ENCODE measurements at places on chromosomes 1 and 21. TPM values are rescaled to one million over a fixed set of nuclear protein-coding genes. Genes with fewer than 3 reads are reported as not detected.
A peak's percentile ranks its signal among the peaks of the same experiment; 100 is the strongest.

DNA sequence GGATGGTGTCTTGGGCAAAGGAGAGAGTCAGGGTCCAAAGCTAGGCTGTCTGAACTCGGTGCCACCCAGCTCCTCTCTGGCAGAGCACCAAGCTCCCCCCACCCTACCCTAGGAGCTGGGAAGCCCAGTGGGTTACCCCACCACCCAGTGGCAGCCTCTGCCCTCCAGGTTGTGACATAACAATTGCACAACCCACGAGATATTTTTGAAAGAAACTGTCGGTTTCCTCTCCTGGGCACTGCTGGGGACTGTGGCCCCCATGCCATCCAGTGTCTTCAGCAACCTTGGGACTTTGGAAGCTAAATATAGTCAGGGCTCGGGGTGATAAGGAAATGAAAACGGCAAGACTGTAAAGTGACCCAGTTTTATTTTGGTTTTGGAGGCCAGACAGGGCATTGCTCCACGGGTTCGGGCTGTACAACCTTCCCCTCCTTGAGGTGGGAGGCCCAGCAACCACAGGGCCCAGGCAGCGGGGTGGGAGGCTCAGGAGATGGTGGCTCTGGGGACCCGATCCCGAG, 1.4 kb downstream of the CITED4 start:
- no peak for DNase-seq

DNA sequence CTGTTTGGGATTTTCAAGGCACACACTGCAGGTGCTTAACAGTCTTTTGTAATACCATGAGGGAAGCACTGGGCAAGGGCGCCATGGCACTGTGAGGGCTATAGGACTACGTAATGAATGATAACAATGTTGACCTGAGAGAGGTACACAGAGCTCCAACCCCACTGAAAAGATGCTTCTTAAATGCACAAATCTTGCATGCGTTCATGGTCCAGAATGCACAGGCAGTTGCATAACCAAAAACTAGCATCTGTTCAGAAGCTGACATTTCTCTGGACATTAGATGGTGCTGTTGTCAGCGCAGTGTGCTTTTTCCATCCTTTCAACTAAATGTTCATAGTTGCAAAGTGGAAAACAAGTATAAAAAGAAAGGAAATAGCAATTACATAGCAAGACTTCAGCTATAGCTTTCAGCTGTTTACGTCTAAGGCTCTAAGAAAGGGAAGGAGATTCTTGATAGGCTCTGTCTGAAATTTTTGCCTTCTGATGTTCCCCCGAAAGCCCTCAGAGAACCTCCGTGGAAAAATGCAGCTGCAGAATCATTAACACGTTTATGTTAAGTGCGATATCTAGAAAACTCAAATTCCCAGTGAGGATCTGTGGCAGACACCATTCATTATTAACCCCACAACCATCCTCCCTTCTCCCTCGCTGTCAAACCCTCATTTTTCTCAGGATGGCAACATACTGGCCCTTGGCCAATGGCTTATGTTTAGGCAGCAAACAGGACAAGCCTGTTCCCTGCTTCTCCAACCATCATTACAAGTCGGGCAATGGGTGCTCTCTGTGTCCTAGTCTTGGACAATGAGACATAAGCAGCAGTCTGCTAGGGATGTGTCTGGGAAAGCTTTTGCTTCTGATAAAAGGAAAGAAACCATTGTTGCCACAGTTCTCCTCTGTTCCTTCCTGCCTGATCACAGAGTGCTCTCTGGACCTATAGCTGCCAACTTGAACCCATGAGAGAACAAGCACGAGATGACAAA, 8.2 kb upstream of the TARBP1 start:
- no peak for DNase-seq

DNA sequence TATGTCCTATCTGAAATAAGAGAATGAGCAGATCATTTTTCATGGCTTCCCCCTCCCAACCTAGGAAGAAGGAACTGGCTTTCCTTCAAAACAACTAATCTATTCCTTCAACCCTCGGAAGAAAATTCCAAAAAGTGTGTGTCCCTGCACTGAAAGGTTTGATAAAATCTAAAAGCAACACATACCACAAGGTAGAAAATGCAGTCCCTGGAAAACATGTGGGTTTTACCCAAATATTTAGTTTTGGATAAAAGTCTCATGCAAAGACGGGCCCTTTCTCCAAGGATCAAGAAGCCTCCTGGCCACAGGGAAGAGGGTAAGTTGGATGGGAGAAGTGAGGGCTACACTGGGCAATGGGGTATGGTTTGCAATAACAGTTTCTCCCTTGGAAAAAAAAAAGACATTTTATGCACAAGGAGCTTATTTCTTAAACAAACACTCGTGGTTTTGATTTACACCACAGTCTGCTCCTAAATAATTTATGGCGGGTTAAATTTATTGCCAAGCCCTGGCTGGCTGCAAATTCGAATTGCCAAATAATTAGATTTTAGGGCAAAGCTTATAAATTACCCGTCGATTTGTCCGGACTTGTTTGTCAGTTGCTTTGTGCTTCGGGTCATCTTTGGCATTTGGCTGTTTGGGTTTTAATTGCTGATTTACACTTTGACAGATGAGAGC, 28.9 kb downstream of the ERI3 start:
- DNase-seq: no peak

DNA sequence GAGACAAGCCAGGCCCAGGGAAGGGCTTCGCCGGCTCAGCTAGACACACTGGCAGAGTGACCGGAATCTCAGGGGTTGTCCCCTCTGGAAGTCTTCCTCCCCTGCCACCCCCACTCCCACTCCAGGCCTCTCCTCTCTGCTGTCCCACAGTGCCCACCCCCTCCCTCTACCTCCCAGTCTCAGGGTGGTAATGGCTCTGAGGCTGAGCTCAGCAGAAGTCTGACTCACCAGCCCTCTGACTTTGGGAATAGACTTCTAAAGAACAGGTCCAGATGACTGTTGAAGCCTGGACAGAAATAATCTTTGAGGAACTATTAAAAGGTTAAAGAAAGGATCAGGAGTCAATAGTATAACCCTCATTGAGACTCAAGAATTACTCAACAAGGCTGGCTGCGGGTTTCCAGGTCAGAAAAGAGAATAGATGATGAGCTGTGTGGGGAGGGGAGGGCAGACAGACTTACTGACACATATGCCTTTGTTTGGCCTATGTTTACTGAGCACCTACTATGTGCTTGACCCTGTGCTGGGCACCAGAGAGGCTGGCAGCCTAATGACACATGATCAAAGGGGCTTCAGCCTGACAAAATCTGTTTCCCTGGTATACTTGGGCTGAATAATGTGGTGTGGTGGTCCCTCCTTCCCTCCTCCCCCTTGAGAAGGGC, 8.2 kb downstream of the HCRTR1 start:
- DNase-seq: no peak

Gene FAM110D
- polyA plus RNA-seq: 1.7 TPM

GRCh38 chr1:80891871-80892270, 908.9 kb upstream of the ADGRL2 start:
- no peak for DNase-seq

- no peak for DNase-seq
Measured at GRCh38 chr1:233919786-233920185, 15.3 kb downstream of the SLC35F3 start.

Gene CACNA1E
- 0.03 TPM for polyA plus RNA-seq

DNA sequence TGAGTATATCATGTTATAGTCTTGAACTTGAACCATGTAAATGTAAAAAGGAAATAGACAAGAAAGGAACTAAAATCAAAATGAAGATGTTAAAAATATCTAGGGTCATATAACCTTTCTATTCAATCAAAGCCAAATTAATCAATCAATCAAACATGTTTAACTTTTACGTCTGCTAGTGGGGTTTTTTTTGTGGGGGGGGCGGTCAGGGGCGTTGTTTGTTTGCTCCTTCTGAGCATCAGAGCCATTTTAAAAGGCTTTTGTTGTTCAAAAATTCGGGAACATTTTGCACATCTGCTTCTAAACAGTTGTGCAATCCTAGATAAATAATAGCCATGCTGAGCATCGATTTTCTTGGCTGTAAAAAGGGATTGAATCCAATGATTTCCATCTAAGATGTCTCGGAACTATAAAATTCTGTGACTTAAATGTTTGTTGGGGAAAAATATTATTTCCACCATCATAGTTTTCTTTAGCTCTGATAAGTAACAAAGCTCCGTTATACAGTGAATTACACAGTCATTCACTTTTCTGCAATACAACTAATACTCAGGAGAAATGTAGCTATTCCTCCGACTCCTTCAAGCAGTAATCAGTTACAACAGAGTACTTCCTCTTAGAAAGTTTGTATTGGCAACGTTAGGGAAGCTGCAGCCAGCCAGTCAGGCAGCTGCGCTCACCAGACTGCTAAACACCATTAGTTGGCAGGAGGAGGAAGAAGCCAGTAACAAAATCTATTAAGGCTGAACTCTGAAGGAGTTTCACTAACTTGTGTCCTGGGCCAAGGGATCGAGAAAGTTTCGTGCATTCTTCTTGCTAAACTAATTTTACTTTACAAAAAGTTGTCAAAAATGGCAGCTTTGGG, 2.2 kb downstream of the SPATA6 start:
- peak; percentile 50 for DNase-seq

DNA sequence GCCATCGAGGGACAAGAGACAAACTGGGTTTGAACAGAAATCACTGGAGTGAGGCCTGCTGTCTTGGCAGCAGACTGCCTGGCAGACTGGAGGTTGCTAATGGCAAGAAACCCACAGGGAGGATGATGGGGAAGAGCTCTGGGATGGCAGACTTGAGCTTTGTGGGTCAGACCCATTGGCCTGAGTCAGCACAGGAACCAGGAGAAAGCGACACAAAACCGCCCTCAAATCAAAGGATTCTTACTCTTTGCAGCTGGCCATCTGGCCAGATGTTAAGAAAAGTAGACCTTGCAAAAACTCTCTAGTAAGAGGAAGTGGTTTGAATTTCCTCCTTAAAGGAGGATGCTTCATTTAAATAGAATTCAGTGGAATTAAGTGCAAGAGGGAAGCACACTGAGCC, 195.2 kb upstream of the JUN start:
- DNase-seq: no peak

- DNase-seq: no peak
Measured at GRCh38 chr21:44749759-44750674, 38.6 kb upstream of the TSPEAR start.

- DNase-seq: no peak
Measured at GRCh38 chr1:242006976-242007375, 8.1 kb upstream of the MAP1LC3C start.

DNA sequence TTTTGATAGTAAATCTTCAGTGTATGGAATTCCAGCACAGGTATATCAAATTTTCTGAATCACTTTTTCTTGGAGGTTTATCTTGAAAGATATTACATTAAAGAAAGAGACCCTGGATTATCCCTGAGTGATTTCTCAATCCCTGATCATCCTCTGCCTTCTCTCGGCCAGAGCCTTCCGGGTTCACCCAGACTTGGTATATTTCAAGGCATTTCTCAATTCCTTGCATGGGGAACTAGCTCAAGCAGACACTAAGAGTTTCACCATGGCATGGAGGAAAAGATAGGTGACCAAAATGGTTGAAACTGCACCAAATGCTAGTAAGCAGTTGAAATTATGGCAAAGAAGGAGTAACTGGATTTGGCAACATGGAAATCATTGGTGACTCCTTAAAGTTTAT, 5.7 kb downstream of the VAMP4 start:
- DNase-seq: no peak

DNA sequence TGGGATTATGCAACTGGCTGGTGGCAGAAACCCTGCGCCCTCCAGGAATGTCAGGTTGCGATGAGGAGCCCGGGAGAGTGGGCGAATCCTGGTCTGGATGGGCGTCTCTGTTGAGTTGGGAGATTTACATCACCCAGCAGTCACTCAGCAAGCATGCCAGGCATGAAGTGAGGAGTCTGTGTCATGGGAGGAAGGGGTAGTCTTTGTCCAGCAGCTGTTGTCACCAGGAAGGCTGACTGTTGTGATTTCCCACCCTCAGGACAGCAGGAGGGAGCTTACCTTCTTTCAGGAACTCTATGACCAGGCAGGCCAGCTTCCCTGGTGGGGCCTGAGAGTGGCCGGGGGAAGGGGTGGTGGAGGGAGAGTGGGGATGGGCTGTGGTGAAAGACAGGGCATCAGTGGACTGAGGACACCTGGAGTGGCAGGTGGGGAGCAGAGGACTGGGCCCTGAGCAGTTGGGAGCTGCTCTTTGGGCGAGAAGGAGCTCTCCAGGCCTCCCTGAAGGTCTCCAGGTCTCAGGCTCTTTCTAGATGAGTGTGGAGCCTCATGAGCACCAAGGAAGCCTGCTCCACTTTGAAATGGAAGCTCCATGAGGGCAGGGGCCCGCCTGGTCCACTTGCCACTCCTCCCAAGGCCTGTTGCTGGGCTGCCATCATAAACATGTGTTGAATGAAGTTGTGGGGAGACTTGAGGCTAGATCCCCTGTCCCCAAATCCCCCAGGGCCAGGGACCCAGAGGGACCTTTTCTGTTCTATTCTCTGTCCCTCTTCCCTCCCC, 21.3 kb upstream of the PKP1 start:
- DNase-seq: no peak

GRCh38 chr1:23625459-23625858, 66.1 kb upstream of the RPL11 start:
- no peak for DNase-seq

DNA sequence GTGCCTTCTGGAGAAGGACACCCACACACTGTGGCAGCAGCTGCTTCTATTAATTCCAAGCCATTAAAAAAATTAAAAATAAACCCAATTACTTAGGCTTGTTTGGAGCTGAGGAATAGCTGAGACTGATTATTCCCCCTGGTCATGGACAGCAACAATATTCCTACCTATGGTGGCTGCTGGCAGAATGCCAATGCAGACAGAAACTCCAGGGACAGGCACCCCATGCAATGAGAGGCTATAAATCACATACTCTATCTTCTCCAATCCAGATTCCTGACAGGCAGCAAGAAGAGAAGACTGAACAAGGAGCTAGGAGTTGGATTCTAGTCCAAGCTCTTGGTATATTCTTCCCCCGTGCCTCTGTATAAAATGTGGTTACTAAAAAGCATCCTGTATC, 275.4 kb upstream of the BEND5 start:
- no peak for DNase-seq

GRCh38 chr1:44361478-44361877, 6.4 kb upstream of the ERI3 start:
- DNase-seq: no peak

- DNase-seq: no peak
Measured at GRCh38 chr1:2073382-2074230, 23.4 kb downstream of the PRKCZ start.

GRCh38 chr1:117541003-117541402, 64.8 kb upstream of the TENT5C start:
- DNase-seq: peak; percentile 47

Gene HJV
- 168 TPM for polyA plus RNA-seq

Gene TSSK3
- polyA plus RNA-seq: 0.12 TPM

Gene CNR2
- 0.13 TPM for polyA plus RNA-seq

GRCh38 chr1:21032741-21033140, 144.0 kb downstream of the EIF4G3 start:
- no peak for DNase-seq

- DNase-seq: no peak
Measured at GRCh38 chr1:66546047-66546810, 12.3 kb downstream of the SGIP1 start.
